Osteoblast (primary cell): ENCODE measurements at places on chromosomes 4 and X. TPM values are rescaled to one million over a fixed set of nuclear protein-coding genes. Genes with fewer than 3 reads are reported as not detected.

The C4orf36 gene
- total RNA-seq = 0.72 and 0.88 TPM in 2 replicates

DNA sequence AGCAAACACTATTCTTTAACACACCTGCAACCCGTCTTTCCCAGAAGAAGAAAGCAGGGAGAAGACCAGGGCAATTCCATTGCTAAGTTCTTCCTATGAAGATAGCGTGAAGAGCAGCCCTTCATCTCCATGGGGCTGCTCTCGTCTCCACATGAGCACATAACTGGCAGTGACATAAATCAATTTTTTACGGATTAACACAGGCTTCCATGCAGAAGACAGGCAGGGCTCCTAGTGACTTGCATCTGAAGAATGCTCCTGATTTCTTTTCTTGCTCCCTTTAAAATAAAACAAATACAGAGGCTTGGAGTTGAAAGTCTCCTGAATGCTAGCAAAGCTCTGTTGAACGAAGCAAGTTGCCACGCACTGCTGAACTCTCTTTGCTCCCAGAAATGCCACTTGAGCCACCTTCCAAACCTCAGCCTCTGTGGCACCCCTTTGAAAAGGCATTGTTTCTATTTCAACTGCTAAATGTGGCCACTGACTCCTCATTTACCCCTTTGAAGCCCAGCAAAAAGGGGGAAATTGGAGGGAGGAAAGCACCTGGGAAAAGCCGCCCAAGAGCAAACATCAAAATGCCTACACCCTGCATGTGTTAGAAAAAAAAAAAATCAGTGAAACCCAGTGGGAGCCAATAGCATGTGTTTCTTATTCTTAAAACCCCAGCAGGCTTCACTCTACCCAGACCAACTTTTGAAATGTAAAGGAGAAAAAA is 383.7 kb downstream of the IDS start:
- H3K36me3 ChIP-seq = no peaks in the 10 kb centered on the region
- H3K27me3 ChIP-seq = no peaks in the 10 kb centered on the region
- H3K4me1 ChIP-seq = no peaks in the 10 kb centered on the region
- H3K27ac ChIP-seq = no peak overlapping the region
- DNase-seq = no peak

- no peak overlapping the region for H3K27ac ChIP-seq
- H3K36me3 ChIP-seq = peaks cover 13% of the 10 kb centered on the region
- no peaks in the 10 kb centered on the region for H3K27me3 ChIP-seq
- peak; percentile 51 for DNase-seq
- H3K4me1 ChIP-seq = peaks cover 16% of the 10 kb centered on the region
- H3K4me3 ChIP-seq = no peak overlapping the region
Observed at GRCh38 chr4:8387615-8388527, 52.7 kb downstream of the ACOX3 start.

DNA sequence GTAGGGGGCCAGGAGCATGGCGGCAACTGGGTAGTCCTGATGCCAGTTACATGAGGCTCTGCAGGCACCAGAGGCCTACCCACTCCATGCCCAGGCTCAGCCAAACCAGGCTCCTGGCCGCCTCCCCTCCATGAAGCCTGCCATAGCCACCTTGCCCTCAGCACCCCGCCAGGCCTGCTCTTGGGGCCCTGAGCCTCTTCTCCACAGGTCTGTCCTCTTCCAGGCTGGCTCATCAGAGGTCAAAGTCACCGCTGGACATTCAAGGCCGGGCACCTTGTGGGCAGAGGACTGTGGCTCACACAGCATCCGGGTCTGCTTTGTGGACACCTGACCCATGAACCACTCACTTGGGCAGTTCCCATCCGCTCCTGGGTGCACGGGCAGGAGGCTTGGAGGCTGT is 60.0 kb upstream of the AFAP1 start:
- no peak overlapping the region for H3K27ac ChIP-seq
- no peaks in the 10 kb centered on the region for H3K36me3 ChIP-seq
- DNase-seq = peak; percentile 43
- no peak overlapping the region for H3K4me3 ChIP-seq

DNA sequence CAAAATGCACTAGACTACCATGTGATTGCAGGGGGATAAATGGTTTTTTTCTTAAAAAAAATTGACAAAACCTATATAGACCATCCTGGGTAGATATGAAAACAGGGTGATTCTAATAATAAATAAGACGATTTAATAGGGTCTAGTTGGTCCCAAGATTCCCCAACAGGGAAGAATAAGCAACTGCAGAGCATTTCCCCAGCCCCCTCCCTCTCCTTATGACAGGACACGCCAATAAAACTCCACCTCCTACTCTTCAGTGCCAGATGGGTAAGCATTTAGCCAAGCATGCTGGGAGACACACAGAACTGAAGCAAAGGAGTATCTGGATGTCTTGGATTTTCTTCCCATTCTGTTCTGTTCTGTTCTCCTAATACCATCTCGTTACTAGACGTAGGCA is at the start of gene BRS3:
Gene BRS3 (plus strand): TSS at position 301 of the 400 bp plus-strand sequence. CDS start 168 bp downstream, outside the sequence.
- DNase-seq = no peak
- no peak within 1 kb of the TSS for H3K27ac ChIP-seq
- H3K4me3 ChIP-seq = no peak within 1 kb of the TSS
- H3K27me3 ChIP-seq = peaks cover 13% of the 10 kb centered on the region
- H3K4me1 ChIP-seq = no peaks in the 10 kb centered on the region

The SLC16A2 gene
- total RNA-seq = 11.6 and 15.6 TPM in 2 replicates

DNA sequence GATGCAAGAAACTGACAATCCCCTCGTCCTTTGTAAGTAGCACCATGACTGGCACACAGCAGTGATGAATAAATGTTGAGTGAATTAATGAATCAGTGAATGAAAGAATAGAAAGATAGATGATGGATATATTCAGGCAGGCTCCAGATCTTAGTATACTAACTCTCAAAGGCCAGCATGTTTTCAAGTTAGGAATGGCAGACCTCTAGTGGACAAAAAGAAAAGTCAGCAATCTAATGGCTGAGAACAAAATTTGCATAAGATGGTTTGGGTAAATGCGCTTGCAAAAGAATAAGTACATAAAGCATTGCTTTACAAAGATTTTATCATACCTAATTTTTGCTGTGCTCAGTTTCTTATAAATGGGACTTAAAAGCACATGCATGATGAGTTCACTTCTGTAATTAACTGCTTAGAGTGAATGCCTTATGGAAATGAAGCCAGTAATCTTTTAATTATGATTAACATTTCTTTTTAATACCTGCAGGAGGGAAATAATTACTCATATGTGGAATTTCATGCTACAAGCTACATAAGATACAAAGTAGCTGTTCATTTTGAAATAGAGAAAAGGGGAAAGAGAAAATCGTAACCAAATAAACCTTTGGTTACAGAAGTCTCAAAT is 126.9 kb upstream of the GPRIN3 start:
- H3K4me3 ChIP-seq = no peak overlapping the region
- no peaks in the 10 kb centered on the region for H3K4me1 ChIP-seq
- H3K27me3 ChIP-seq = no peaks in the 10 kb centered on the region
- no peak overlapping the region for H3K27ac ChIP-seq
- H3K36me3 ChIP-seq = no peaks in the 10 kb centered on the region
- DNase-seq = peak; percentile 69

DNA sequence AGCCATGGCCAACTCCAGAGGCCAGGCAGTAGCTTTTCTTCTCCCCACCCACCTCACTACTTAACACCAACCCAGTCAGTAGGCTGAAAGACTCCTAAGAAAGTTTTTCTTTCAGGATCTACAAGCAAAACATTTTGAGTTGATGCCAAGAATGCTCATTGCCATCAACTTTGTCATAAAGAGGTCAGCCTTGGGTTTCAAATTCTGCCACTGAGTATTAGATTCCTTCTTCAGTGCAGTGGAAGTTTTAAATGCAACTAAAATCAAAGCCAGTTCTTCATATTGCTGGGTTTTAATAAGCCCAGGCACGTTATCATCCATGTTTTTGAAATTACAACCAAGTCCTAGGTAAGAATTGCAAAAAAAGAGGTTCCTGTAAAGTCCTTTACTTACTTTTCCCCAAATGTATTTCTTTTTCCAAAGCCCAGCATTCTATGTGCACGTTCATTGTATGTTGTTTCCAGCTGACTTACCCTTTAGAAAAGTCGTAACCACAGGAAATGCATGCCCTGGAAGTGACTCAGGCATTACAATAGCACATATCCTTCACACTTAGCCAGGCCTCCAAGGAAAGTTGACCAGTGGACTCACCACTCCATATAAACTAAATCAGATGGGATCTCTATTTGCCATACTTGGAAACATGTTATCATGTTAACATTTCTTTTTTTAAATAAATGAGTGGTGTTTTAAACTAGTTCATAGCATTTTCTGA is 229.9 kb downstream of the SOX3 start:
- no peaks in the 10 kb centered on the region for H3K4me1 ChIP-seq
- DNase-seq = no peak
- H3K36me3 ChIP-seq = no peaks in the 10 kb centered on the region
- no peak overlapping the region for H3K27ac ChIP-seq

The NDUFB11 gene
- 43.1 and 45.4 TPM in 2 replicates for total RNA-seq

- no peaks in the 10 kb centered on the region for H3K36me3 ChIP-seq
- no peaks in the 10 kb centered on the region for H3K27me3 ChIP-seq
- H3K4me1 ChIP-seq = peaks cover 3% of the 10 kb centered on the region
- H3K4me3 ChIP-seq = no peak overlapping the region
Observed at GRCh38 chrX:10159145-10159468, 2.3 kb downstream of the CLCN4 start.

GRCh38 chrX:9656277-9656676 is 109.4 kb downstream of the GPR143 start:
- no peaks in the 10 kb centered on the region for H3K36me3 ChIP-seq
- no peak overlapping the region for H3K4me3 ChIP-seq
- H3K4me1 ChIP-seq = no peaks in the 10 kb centered on the region
- no peak overlapping the region for H3K27ac ChIP-seq
- DNase-seq = no peak

DNA sequence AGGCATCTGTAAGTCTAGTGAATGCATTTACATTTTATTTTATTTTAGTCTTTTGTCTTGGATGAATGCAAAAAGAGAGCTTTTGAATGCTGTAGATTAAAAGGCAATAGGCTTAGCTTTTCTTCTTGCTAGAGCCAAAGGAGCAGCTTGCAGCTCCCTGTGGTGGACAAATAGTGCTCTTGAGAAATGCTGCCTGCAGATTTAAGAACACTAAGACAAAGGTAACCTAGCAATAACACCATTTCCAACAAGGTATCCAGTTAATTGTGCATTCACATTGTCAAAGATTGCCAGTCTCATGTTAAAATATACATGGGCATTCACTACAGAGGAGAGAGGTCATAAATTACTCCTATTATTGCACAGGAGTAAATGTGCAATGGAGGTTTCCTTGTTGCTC is 859.2 kb upstream of the PRKX start:
- H3K27me3 ChIP-seq = no peaks in the 10 kb centered on the region
- no peaks in the 10 kb centered on the region for H3K36me3 ChIP-seq
- H3K27ac ChIP-seq = no peak overlapping the region

The CFP gene
- total RNA-seq = 0.29 and 0.36 TPM in 2 replicates

DNA sequence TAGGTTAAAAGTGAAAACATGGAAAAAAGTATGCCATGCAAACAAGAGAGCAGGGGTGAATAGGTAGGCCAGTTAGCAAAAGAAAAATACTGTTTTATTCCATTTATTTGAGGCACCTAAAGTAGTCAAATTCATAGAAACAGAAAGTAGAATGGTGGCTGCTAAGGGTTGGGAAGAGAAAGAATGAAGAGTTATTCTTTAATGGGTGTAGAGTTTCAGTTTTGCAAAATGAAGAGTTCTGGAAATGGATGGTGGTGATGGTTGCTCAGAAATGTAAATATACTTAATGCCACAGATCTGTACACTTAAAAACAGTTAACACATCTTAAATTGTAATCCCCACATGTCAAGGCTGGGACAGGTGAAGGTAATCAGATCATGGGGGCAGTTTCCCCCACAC is 29.7 kb downstream of the PARM1 start:
- H3K27ac ChIP-seq = no peak overlapping the region
- H3K36me3 ChIP-seq = no peaks in the 10 kb centered on the region
- no peaks in the 10 kb centered on the region for H3K4me1 ChIP-seq
- H3K4me3 ChIP-seq = no peak overlapping the region
- no peak for DNase-seq

GRCh38 chr4:158850800-158851644 is 82.2 kb downstream of the FNIP2 start:
- no peak overlapping the region for H3K27ac ChIP-seq
- H3K4me3 ChIP-seq = no peak overlapping the region
- no peaks in the 10 kb centered on the region for H3K4me1 ChIP-seq
- no peak for DNase-seq
- no peaks in the 10 kb centered on the region for H3K27me3 ChIP-seq

The SNX12 gene
- total RNA-seq = 64.5 and 67.7 TPM in 2 replicates

DNA sequence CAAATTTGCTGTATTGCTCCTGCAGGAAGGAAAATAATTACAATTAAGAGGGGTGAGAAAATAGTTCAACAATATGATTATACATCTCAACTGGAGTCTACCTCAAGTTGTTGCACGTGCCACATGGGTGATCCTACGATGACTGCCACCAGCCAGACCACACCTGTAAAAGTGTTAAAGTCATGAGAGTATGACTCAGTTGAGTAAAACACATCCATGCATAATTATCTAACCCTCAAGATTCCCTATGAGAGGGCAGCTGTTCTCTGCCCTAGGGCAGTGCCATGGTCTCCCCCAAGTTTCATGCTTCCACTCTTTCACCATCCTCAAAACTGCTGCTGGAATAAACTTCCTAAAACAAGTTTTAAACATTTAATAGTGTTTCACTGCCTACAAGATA is 44.1 kb downstream of the QRFPR start:
- DNase-seq = no peak
- H3K4me3 ChIP-seq = no peak overlapping the region
- H3K36me3 ChIP-seq = no peaks in the 10 kb centered on the region
- H3K27ac ChIP-seq = no peak overlapping the region

GRCh38 chrX:2784026-2784425 is 32.2 kb downstream of the XG start:
- no peaks in the 10 kb centered on the region for H3K4me1 ChIP-seq
- no peak overlapping the region for H3K27ac ChIP-seq
- no peak overlapping the region for H3K4me3 ChIP-seq
- peak; percentile 32 for DNase-seq
- peaks cover 17% of the 10 kb centered on the region for H3K27me3 ChIP-seq
- H3K36me3 ChIP-seq = no peaks in the 10 kb centered on the region

The ASB5 gene
- total RNA-seq = 0.29 and 1.1 TPM in 2 replicates

The ELMOD2 gene
- total RNA-seq = 33.6 and 35.1 TPM in 2 replicates

GRCh38 chr4:166140951-166141350 is 267.9 kb downstream of the TLL1 start:
- no peaks in the 10 kb centered on the region for H3K27me3 ChIP-seq
- H3K4me3 ChIP-seq = no peak overlapping the region
- H3K27ac ChIP-seq = no peak overlapping the region
- H3K4me1 ChIP-seq = no peaks in the 10 kb centered on the region
